ENCODE measurements at places on chromosomes 16 and 17.

GRCh38 chr16:81560979-81561657 is 116.5 kb downstream of the CMIP start:
- no peak for DNase-seq

GRCh38 chr16:79001156-79001967 is 599.2 kb downstream of the MAF start:
- no peak for DNase-seq

DNA sequence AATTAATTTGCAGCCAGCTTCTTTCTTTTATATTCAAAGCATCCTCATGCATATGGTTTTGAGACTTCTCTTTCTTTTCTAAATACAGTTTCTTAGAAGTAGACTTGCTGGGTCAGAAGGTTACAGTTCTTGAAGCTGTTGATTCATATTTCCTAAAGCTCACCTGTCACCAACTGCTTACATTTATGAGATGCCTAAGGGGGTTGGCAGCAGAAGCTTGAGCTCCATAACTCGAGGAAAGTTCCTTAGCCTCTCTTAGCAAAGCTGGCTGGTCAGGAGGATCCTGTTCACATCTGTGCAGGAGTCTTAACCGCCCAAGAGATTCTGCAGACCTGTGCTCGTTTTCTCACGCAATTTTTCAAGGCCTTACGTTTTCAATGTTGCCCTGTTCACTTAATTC is 218.8 kb downstream of the SNX29 start:
- no peak for DNase-seq

DNA sequence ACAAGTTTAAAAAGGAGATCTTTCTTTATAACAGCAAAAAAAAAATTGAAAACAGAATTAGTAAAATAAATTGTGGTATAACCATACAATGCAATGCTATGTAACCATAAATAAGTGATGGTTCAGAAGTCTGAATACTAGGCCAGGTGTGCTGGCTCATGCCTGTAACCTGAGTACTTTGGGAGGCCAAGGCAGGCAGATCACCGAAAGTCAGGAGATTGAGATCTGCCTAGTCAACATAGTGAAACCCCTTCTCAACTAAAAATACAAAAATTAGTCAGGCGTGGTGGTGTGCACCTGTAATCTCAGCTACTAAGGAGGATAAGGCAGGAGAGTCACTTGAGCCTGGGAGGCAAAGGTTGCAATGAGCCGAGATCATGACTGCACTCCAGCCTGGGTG is 34.6 kb downstream of the CCT6B start:
- DNase-seq, result peak; percentile 10

GRCh38 chr16:50360779-50361178 is 8.0 kb downstream of the BRD7 start:
- no peak for DNase-seq

- no peak for DNase-seq
Observed at GRCh38 chr17:59558953-59559352, 6.5 kb upstream of the DHX40 start.

DNA sequence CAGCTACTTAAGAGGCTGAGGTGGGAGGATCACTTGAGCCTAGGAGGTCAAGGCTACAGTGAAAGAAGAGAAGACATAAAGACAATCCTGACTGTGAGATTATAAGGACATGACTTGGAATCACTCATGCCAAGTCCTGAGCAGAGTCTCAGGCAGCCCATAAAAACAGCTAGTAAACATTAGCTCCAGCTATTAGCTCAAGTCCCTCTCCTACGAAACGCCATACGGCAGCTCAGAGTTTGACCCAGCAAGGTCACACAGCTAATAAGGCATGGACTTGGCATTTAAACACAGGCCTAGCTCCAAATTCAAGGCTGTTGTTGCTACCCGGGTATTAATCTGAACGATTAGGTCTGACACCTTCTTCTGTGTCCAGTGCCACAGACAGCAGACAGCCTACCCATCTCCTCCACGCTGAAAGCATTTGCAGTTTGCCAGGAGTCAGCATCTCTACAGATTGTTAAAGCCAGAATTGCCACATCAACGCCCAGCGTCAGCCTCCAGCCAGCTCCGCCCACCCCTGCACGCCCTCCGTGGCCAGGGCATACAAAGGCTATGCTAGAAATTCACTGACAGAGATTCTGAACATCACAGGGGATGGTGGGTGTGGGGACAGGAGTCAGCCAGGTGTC is 9.9 kb upstream of the TMEM114 start:
- DNase-seq, result no peak

GRCh38 chr16:86566966-86567700 is 504 bp downstream of the FOXC2 start:
- DNase-seq, result no peak

DNA sequence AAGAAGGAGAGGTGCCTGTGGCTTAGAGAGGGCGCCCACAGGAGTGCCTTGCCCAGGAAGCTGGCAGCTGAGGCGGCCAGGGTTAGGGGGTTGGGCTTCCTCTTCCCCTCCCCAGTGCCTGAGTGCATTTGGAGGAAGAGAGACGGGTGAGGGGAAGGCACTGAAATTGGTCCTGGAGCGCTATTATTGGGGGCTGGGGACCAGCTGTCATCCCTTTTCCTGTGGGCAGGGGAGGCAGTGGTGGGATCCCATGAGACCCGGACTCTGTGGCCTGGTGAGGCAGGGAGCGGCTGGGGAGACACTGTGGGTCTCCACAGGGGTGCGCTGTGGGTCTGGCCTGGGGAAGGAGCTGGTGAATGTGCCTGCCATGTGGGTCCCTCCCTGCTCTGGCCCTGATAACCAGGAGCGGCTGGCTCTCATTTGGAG is 259.7 kb downstream of the SEC14L1 start:
- DNase-seq, result peak; percentile 77

DNA sequence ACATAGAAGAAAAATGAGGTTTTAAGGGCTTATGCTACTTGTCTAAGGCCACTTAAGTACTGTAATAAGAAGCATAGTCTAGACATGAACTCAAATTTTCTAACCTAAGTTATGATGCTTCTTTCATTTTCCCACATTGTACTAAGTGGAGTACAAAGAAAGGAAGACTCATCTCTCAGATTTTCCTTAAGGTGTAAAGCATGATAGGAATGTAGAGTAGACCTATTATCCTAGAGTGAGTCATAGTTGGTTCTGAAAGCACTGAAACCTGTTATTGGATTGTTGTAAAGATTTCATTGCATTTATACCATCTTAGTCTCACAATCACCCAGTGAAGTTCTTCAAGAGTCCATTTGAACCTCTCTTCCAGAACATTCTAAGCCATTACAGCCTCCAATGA is 343.8 kb downstream of the TOX3 start:
- DNase-seq, result no peak

DNA sequence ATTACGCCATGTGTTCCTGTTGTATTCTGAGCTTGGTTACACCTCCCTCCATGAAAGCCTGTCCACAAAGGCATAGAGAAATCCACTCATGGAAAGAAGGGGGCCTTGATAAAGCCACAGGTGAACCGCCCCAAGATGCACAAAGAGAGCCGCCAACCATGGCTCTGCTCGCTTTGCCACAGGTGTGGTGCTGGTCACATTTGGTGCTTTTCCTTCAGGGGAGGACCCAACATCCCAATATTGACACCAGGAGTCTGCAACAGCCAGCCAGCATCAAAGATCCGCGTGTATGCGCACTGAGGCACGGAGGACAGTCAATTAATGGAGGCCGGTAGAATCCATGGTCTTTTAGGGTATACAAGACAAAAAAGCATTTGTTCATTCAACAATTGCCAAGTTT is 7.3 kb downstream of the ABCA3 start:
- DNase-seq, result no peak

GRCh38 chr17:18231164-18231563 is 5.7 kb downstream of the LLGL1 start:
- DNase-seq, result no peak

GRCh38 chr16:69381231-69381630 is 4.6 kb downstream of the TERF2 start:
- no peak for DNase-seq

DNA sequence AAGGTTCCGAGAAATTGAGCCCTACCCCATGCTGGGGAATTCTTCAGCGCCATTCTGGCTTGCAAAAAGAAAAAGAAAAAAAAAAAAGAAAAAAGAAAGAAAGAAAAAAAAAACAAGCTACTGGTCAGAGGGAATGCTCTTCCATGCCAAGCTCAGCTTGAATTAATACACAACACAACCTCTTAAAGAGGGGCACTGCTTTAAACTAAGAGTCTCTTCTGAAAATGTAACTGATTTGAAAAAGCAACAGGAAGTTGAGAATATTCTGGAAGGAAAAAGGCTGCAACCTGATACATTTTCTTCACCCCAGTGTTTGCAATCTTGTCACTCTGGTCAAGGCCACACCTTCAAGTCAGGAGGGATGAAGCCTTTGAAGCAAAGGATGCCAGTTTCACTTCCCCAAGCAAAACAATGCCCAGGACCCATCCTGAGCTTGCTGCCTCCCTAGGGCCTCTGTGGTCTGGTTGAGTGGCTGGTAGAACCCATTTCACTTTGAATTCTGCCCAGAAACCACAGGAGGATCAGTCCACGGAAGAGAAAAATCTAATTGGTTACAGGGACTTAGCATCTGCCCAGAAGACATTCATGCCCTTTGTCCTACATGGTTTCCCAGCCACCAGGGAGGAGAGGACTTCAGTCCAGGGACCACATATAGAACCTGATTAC is 389.7 kb downstream of the SOX9 start:
- no peak for DNase-seq

DNA sequence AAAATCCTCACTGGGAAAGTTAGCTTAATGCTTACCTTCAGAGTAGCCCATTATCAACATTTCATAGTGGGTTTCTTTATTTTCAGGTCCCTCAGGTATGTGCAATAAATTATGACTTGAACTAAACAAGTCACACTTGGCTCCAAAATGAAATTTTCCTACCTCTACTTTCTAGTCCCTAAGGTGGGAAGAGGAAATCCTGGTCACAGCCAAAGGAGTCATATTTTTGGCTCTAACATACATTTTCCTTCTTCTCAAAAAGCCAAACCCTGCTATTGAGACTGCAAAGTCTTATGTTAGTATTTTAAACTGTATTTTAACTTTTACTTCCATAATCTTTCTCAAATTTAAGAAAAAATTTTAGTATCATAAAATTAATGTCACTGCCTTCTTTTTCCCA is 128.9 kb downstream of the BRIP1 start:
- no peak for DNase-seq

DNA sequence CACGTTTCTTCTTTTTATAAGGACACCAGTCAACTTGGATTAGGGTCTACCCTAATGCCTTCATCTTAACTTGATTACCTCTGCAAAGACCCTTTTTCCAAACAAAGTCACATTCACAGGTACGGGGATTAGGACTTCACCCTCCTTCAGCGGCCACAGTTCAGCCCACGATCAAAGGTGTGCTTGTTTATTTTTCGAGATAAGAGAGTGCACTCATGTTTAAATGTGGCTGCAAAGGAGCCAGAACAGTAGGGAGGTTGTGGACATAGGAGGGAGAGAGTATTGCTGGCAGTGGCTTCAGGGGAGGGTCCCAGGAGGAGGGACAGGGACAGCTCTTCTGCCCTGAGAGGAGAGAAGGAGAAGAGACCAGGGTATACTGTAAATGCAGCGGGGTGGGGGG is 46.7 kb downstream of the MGAT5B start:
- DNase-seq, result no peak

GRCh38 chr17:53635444-53635843 is 187.3 kb upstream of the KIF2B start:
- DNase-seq, result no peak

DNA sequence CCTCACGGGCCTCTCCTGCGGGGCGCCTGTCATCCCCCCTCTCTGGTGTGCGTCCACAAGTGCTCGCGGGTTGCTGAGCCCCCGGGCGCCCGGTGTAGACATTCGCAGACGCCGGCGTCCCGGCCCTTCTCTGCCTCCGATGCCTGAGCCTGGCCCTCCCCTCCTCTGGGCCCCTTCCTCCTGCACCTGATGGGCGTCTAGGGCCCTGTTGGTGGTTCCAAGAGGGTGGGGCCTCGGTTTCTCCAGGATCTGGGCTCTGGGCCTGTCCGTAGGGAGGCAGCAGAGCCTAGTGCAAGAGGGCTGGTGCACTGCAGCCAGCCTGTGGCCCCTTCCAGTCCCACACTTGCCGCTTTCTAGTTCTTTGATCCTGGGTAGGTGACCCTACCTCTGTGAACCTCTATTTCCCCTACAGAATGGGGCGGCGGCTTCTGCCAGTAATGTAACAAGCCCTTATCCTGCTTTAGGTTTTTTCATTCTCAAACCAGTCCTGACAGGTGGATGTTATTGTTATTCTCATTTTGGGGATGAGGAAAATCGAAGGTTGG is 623 bp downstream of the E4F1 start:
- no peak for DNase-seq

GRCh38 chr17:40111221-40112128 is 10.3 kb upstream of the MSL1 start:
- peak; percentile 60 for DNase-seq

DNA sequence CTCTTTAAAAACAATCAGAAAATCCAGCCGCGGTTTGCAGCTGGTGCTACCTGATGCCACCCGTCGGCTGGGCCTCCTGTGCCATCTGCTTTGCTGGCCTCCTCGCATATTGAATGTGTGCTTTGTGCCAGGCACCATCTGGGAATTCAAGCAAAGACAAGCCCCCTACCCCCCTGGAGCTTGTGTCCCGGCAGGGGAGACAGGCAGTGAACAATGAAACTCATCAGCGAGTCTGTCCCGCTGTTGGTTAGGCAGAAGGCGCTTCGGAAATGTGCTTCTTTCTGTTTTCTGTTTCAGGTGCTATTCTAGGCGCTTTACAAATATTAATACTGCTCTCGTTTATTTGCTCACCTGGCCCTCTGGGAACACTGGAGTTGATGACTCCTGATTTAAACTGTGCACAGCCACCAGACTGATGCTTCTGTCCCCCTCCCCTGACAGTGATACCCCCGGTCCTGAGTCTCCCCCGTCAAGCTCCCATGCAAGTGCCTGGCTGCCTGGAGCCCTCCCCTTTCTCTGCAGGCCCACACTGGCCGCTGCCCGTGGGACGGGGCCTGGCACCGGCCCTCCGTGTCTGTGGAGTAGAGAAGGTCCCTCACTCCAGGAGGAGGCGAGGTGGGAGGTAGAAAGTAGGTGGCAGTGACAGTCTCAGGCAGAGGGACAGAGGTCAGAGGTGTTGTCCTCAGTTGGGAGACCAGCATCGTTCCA is 126.1 kb upstream of the PLCG2 start:
- no peak for DNase-seq

DNA sequence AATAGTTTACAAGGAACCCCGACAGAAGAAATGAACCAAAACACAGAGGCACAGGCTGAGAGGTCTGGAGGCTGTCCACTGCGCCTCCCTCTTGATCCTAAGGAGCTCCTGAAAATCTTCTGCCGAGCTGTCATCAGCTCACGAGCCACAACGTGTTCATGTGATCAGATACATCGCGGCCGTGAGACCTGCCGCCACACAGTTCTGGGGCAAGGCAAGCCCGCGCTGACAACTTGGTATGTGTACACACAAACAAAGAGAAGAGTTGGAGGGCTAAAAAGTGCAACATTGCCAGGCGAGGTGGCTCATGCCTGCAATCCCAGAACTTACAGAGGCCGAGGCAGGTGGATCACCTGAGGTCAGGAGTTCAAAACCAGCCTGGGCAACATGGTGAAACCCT is 7.6 kb downstream of the EXOC7 start:
- no peak for DNase-seq

GRCh38 chr17:36183001-36183971 is 6.8 kb upstream of the TBC1D3B start:
- DNase-seq, result no peak

Data from T-helper 2 cell (primary cell).